Suprapubic skin (tissue), 4 donors: ENCODE measurements at places on chromosomes 16 and 17.

GRCh38 chr17:72334205-72334604 is 213.4 kb downstream of the SOX9 start:
- DNase-seq: no peak

- DNase-seq: no peak
Measured at GRCh38 chr17:30238387-30239088, 3.0 kb upstream of the SLC6A4 start.

GRCh38 chr17:5683241-5683640 is 98.9 kb upstream of the NLRP1 start:
- no peak for DNase-seq

- no peak for DNase-seq
Measured at GRCh38 chr17:20702692-20703091, 123.2 kb downstream of the CDRT15L2 start.

DNA sequence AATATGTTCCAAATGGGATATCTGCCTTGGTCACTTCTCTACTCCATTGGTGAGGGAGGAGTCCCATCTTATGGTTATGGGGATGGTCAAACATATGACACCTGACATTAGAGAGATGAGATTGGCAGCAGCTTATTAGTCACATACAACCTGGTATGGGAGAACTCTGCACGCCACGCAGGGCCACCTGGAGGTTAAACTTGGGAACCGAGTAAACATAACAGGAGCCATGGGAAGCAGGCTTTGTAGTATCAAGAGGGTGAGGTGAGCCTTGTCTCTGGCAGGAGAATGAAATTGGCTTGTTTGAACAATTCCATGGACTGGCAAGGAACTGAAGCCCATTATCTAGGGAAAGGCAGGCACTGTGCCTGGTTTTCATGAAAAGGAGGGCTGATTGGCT is 238.7 kb upstream of the ELAC2 start:
- DNase-seq: no peak
